ENCODE measurements at places on chromosomes 12 and 14. TPM values are rescaled to one million over a fixed set of nuclear protein-coding genes. Genes with fewer than 3 reads are reported as not detected.

TMPRSS12 gene
- total RNA-seq = not detected

SELPLG gene
- 14.3 TPM for total RNA-seq

LRP1-AS gene
- not detected for total RNA-seq

AGAP2 gene
- total RNA-seq = 1.2 TPM

LRP6 gene
- 41.5 TPM for total RNA-seq

TAS2R13 gene
- 7.3 TPM for total RNA-seq

OTX2 gene
- total RNA-seq = not detected

ENDOU gene
- total RNA-seq = not detected

NINJ2 gene
- 2.4 TPM for total RNA-seq

DNA sequence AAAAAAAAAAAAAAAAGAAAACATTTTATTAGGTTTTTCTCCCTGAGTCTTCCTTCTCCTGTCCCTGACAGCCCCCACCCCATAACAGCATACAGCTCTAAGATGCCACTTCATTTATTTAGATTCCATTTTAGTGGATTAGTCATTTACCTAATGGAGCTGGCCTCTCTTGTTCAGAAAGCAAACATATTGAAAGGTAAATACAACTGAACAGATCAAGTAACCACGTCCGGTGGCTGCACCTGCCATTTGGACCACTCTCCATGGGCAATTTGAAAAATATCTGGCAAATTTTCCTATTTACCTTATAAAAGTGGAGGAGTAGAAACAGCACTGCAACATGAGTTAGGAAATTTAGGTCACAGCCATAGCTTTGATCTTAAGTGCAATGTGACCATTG is 254.6 kb downstream of the C12orf42 start:
- no peak for DNase-seq

DNA sequence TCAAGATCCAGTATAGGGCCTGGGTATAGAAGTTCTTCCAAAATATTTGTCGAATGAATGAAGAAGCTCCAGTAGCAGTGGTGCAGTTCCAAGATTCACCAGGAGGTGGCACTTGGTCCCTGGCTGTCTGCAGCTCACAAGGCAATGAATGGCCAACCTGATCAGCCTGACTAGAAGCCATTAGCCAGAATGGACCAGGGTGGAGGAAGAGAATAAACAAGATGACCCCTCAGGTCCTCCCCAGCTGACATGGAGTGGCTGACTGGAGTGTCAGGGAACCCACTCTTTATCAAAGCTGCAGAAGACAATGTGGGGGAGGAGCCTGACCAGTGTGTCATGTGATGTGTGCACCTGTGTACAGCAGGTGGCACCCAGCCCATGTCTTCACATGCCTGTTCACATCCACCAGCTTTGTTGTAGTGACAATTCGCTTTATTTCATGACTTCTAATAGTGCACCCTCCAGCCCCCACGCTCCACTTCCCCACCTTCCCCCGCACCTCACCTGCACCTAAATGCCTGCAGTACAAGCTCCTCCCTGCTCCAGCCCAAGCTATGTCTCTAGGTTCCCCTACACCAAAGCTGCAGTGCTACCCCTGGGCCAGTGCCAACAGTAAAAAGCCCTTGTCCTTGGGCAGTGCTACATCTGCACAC is 3.0 kb downstream of the LTBP2 start:
- peak; percentile 70 for DNase-seq

- no peak for DNase-seq
Observed at GRCh38 chr14:45526715-45527549, 273.9 kb upstream of the MIS18BP1 start.

DNA sequence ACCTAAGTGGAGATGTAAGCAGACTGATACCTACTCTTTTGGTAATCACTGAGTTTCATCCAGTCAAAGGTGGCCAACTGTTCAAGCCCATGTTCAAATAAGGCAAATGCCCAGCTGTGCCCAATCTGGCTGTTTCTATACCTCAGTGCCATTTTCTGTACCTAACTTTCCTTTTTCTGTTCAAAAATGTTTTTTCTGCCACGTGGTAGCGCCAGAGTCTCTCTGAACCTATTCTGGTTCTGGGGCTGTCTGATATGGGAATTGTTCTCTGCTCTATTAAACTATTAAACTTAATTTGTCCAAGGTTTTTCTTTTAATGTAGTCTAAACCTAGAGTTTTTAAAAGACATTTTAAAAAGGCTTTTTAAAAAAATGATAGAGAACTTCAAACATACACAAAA is 391.2 kb downstream of the NOVA1 start:
- DNase-seq = no peak

DNA sequence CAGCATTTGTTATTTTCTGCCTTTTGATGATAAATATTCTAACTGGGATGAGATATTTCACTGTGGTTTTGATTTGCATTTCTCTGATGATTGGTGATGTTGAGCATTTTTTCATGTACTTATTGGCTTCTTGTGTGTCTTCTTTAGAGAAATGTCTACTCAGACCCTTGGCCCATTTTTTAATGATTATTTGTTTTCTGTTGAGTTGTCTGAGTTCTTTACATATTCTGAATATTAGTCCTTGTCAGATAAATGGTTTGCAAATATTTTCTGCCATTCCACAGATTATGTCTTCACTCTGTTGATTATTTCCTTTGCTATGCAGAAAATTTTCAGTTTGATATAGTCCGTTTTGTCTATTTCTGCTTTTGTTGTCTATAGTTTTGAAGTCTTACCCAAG is 317.0 kb downstream of the CEP128 start:
- DNase-seq = no peak

- DNase-seq = no peak
Observed at GRCh38 chr12:108857158-108857407, 300 bp downstream of the SSH1 start.

DNA sequence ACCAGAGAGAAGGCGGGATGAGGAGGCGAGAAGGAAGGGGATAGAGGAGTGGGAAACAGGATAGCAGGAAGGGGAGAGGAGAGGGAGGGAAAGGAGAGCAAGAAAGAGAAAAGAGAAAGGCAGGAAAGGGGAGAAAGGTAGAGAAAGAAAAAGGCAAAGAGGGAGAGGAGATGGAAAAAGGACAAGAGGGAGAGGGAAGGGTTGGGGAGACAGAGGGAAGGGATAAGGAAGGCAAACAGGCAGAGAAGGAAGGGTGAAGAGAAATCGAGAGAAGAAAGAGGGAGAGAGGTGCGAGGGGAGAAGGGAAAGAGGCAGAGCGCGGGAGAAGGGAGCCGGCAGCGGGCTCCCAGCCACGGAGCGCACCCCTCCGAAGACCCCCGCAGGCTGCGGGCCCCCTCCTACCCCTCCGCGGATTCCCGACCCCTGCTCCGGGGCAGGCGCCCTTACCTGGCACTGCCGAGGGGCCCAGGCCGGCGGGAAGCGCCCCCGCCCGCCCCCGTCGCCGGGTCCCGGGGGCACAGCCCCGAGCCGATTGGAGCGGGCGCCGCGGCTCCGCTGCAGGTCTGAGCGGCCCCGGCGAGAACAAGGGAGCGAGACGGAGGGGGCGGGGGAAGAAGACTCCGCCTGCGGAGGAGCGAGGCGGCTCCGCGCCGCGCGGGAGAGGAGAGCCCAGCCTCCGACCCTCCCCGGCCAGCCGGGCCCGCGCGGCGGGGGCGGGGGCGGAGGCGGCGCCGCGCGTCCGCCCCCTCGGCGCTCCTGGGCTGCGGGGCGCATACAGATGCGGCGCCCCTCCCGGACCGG is at the start of gene CDH24:
Gene CDH24 (minus strand): TSS at position 565 of the 801 bp plus-strand sequence. CDS start 1,787 bp downstream, outside the sequence.
- no peak for DNase-seq

DNA sequence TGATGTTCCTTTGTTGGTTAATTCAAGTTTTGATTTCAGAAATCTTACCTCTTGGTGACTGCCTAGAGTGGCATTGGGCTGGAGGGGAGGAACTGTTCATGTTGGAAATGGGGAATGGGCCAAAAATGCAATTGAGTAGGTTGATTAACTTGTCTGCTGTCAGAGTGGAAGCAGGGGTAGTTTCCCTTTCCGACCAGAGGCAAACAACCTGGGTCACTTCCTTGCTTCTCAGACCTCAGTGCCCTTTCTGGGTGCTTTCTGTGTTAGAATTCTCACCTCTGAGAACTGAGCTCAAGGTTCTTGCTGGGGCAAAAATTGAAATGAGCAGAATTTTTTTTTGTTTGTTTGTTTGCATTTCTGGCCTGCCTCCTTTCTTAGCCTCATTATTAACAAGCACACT is 2.3 kb upstream of the M6PR start:
- no peak for DNase-seq

DNA sequence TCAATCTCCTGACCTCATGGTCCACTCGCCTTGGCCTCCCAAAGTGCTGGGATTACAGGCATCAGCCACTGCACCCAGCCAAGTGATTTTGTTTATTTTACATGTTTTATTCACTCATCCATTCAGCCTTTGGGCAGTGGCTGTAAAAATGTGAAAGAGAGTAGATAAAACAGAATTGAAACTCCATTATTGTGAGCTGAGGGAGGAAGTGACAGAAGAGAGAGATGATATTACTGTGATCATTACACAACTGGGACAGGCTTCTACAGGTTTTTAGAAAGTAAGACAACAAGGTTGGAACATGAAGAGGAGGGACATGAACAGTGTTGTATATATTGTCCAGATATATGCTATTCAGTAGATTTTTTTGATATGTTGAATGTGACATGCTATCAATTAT is 25.0 kb downstream of the CREBL2 start:
- no peak for DNase-seq

DNA sequence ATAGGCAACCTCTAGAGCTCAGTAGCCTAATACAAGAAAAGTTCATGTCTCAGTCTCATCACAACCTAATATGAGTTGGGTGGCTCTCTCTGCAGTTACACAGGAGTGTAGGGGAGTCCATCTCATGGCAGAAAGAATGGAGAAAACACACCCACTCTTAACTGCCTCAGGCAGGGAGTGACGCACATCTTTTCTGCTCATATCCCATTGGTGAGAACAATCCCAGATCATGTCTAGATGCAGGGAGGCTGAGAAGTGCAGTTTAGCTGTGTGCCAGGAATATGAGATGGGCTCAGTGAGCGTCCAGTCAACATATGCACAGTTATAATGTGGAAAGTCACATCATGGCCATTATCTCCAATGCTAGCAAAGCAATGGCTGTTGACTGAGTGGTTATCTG is 59.3 kb upstream of the KCNA5 start:
- no peak for DNase-seq

- no peak for DNase-seq
Observed at GRCh38 chr14:54672688-54673087, 105.8 kb downstream of the SAMD4A start.

GRCh38 chr12:27427824-27428223 is 18.7 kb upstream of the SMCO2 start:
- no peak for DNase-seq

GRCh38 chr12:46530373-46531056 is 157.9 kb upstream of the SLC38A2 start:
- DNase-seq = no peak

GRCh38 chr12:15428632-15429031 is 106.3 kb downstream of the PTPRO start:
- no peak for DNase-seq

- DNase-seq = no peak
Observed at GRCh38 chr12:129234209-129234608, 380.9 kb downstream of the GLT1D1 start.

- DNase-seq = no peak
Observed at GRCh38 chr14:67411370-67411769, 595 bp downstream of the PLEK2 start.

GRCh38 chr12:5008661-5009060 is 35.0 kb upstream of the KCNA5 start:
- DNase-seq = no peak

- DNase-seq = no peak
Observed at GRCh38 chr12:13870255-13870654, 111.1 kb downstream of the GRIN2B start.
